ENCODE measurements at places on chromosomes 2 and 18.

DNA sequence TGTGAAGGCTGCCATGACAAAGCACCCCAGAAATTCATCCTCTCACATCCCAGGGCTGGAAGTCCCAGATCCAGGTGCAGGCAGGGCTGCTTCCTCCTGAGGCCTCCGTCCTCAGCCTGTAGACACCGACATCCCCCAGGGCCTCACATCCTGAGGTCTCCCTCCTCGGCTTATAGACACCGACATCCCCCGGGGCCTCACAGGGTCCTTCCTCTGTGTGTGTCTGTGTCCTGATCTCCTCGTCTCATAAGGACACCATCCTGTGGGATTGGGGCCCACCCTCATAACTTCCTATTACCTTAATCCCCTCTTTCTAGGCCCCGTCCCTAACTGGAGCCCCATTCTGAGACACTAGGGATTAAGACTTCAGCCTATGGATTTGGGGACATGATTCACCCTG lies 92.0 kb upstream of the SNTG2 start:
- no peak for DNase-seq

DNA sequence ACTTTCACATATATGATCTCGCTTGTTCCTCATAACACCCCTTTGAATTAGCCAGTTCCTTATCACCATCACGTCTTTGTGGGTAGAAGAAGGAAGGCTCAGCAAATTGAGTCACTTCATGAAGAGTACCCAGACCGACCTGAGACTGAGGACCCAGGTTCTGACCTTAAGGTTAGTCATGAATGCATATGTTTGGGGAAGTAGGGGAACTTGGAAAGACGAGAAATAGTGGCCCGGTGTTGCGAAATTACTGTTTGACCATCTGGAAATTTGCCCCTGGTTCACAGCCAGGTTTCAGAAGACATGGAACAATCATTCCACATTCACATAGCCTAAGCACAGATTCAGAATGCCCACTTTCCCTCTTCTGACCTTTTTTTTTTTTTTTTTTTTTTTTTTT lies 59.8 kb downstream of the MEIS1 start:
- peak; percentile 94 for DNase-seq

DNA sequence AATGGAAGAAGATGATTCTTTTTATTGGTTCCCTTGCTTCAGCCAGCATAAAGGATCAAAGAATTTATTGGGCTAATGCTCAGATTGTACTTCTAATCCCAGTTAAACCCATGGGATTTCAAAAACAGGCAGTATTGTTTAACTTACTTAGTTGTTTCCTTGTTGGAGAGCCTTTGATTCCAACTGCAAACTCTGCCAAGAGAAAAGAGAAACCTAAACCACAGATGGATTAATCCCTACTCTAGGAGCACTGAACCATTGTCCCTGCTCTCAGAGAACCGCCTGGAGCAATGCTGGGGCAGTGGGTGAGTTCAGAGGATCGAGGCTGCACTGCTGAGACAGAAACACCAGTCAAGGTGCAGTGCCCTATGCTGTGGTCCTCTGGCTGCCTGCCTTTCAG lies 44.9 kb upstream of the SIGLEC15 start:
- DNase-seq = no peak

GRCh38 chr2:86480105-86480504 lies 38.9 kb downstream of the KDM3A start:
- DNase-seq = no peak

DNA sequence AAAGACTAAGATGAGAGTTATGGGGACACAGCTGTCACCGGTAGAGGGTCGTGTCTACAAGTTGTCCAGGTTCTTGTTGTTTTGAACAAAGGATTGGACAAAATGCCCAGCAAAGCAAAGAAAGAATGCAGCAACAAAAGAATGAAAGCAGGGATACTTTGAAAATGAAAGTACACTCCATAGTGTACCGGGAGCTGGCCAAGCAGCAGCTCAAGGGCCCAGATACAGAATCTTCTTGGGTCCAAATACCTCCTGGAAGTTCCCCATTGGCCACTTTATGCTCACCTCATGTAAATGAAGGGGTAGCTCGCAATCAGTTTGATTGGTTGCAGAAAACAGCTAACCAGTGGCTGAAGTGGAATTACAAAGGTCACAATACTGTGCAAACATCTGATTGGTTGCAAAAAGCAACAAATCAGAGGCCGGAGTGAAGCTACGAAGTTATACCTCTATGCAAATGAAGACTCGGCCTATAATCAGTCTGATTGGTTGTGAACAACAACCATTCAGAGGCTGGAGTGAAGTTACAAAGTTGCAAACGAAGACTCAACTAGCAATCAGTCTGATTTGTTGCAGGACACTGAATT lies 474.9 kb upstream of the TMEFF2 start:
- no peak for DNase-seq

GRCh38 chr18:9941103-9941502 lies 27.3 kb downstream of the VAPA start:
- no peak for DNase-seq

GRCh38 chr2:214386720-214387119 lies 24.1 kb upstream of the VWC2L start:
- DNase-seq = no peak

- DNase-seq = no peak
Measured at GRCh38 chr18:40041951-40042350, 1913.1 kb upstream of the PIK3C3 start.

DNA sequence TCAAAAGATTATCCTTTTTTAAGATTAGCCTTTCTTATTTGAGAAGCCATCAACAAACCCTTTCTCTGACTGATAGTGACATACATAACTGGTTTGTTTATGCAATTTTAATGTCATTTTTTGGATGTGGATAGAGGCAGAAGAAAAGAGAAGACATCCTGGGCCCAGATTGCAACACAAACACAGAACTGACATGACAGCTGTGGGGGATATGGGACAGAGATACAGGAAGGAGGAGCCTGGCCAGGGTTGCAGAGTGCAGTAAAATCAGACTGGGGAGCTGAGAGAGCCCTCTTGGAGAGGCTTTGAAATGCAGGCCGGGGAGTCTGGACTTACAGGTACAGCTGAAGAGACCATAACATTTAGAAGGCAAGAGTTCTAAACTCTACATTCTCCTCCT lies 65.1 kb downstream of the SIGLEC15 start:
- DNase-seq = no peak

DNA sequence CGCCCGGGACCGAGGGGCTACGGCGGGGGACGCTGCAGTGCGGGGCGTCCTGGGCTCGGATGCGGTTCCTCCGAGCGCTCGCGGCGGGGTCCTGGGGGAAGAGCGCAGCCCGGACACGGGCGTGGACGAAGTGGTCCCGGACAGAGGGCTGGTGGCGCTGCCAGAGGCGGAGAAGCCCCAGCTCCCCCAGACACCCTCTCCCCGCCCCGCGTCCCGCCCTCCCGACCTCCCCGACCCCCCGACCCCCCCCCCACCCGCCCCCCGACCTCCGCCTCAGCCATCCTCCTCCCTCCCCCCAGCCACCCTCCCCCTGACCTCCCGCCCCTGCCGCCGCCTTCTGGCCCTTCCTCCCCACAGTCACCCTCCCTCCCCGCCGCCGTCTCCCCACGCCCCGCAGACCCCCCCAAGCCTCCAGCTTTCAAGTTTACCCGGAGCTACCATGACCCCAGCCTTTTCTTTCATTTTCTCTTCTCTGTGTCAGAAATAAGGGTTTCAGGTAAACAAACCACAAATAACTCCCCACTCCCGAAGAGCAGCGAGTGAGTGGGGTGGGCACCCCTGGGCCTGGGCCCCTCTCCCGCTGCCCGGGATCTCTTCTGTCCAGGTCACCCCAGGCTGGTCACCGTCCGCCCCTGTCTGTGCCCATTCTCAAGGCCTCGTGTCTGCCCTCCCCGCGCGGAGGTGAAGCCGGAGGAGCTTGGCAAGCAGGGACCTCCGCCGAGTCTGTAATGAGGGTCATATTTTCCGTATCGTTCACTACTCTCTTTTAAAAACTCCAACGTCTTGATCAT lies 5.1 kb downstream of the NFATC1 start:
- no peak for DNase-seq

- no peak for DNase-seq
Measured at GRCh38 chr2:179072527-179072926, 22.6 kb upstream of the CCDC141 start.

DNA sequence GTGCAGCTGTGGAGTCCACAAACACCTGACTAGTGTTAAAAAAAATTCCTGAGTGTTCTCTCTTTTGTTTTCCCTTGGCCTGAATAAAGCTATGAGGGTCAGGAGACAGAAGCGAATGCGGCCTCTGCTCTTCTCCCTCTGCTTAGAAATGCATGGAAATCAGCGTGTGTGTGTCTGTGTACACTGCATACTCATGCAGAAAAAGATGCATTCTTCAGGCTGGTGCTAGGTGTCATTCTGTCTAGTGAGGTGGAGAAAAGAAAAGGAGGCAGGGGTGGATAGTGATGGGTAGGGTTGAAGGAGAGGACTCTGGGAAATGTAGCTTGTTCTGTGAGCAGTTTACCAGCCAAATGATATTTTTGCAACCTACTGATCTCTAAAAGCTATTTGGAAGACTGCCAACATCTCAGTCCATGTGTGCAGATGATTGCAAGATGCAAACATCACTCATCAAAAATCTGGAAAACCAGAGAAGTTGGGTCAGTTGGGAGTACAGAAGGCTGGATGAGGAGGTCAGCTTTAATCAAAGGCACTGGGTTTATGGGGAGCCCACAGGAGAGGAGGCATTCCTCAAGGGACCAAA lies 177.7 kb downstream of the INSIG2 start:
- peak; percentile 6 for DNase-seq

- peak; percentile 25 for DNase-seq
Measured at GRCh38 chr18:32896776-32897547, 124.1 kb upstream of the KLHL14 start.

GRCh38 chr2:219620546-219620945 lies 6.9 kb upstream of the SLC4A3 start:
- DNase-seq = no peak

DNA sequence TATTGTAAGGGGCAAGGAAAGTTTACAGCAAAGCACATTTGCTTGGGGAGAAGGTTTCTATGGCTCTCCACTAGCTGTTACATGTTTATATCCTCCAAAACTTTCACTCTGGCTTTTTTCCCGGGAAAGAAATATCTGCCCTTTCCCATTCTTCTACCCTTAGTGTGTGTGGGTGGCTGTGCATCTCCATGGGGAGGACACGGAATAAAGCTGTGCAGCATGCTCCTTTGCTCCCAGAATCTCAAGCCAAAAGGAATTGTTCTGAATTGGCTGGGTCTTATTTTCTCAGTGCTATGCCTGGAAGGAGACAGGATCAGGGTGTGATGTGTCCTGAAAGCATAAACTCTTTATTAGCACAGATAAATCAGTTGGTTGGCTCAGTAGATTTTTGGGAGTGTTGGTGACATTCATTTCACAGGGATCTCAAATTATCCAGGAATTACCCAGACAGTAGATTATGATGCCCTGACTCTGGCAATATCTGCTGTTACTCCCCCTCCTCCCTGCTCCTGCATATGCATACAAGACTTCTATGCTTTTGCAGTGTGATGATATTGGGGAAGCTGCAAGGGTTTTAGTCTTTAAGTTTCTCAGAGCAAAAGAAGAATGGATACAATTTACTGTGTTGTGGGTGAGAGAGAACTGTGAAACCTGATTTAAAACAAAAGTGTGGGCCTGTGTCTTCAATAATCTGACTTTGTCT lies 63.1 kb downstream of the PARD3B start:
- DNase-seq = peak; percentile 68

DNA sequence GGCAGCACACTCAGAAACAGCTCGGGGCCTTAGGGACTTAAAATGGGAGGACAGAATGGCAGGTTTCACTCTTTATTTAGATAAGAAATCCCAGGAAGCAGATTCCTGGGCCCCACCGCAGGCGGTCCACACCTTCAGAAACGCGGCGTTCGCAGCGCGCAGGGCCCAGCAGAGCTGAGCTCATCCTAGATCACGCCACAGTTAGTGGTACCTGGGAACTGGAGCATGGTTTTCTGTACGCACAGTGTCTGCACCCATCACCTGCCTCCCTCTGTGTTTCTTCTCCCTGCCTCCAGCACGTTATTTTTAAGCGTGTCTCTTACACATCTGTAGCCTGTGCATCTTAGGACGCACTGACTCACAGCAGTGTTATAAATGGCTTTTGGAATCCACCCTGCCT lies 242.1 kb downstream of the ALPK2 start:
- no peak for DNase-seq

DNA sequence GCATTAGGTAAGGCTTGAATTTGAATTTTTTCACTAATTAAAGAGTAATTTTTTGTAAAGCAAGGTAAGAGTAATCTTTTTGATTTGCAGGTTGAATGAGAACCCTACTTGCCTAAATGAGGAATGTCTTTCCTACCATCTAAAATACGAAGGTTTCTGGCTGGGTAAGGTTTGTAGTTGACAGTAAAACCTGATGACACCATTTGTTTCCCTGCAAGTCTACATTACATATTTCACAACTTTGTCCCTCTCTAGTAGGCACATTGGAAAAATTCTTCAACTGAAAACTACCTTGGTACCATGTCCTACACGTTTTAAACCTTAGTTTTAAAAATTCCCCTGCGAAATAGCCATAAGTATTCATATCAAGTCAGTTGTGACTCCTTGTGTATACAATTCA lies 9.4 kb downstream of the HNRNPA3 start:
- no peak for DNase-seq

DNA sequence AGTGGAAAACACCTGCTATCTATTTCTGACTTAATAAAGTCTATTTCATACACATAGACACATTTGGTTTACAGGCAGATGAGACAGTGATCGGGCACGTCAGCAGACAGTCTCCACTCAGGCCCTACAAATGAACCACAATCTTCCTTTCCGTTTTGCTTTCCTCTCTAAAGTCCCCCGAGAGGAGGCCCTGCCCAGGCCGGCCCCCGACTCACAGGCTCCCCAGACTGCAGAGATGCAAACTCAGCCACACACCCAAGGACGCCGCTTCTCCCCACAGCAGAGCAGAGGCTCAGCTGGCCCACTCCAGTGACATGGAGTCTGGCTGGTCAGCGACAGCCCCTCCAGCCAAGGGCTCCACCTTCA lies 9.3 kb upstream of the MTERF4 start:
- no peak for DNase-seq

DNA sequence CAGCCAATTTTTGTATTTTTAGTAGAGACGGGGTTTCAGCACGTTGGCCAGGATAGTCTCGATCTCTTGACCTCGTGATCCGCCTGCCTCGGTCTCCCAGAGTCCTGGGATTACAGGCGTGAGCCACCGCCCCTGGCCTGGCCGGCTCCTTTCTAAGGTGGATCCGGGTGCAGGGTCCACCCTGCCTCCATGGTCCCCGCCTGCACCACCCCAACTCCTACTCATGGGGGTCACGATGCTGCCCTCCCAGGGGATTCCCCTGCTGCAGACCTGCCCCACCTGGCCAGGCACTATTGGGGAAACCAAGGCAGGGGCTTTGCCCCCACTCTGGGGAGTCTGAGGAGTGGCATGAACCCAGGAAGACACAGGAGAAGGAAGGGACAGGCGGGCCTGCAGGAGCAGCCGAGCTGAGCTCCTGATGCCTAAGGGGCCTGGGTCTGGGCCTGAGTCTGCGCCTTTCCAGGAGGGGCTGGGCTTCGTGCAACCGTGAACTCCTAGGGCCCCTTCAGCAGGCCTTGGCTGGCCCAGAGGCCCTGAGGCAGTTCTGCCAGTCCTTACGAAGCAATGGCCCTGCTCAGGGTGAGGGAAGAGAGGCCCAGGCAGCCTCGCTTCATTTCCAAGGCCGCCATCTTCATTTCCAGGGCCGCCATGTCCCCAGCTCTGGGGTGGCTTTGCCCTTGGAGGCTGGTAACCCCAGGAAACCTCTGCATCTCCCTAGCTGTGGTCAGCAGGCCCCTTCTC lies 67.2 kb upstream of the SMAD7 start:
- no peak for DNase-seq
